ENCODE measurements at places on chromosomes 5 and 9.

DNA sequence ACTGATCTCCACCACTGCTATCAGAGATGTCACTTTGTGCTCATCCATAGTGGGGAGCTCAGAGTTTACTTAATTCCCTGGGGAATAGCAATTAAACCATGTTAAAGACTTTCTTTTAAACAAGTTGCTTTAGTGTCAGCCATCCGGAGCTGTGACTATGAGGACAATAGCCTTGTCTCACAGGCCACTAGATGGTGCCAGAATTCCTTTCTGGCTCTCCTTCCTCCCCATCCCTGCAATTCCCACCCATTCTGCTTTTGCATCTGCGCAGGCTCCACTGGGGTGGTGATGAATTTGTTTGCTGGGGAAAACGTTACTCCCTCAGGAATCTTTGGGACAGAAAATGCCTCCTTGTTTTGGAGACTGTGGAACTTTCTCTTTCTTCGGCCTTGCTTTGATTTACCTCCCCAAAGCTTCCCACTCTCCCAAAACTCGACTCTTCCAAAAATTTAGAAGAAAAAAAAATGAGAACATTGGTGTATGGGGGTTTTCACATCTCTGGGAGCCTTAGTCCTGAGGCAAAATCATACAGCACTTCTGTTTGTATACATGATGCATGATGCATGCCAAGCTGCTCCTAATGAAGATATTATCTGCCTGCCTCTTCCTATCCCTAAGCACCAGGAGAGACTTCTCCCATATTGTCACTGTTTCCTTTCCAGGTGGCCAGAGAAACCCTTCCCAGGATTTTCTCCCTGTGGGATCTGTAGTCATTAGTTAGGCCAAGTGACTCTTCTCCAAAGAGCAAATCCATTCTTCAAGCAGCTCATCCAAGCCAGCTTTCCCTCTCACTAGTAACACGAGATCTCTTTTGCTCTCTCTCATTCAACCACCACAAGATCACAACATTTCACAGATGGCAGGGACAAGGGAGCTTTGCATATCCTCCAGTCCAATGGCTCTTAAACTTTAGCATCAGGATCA lies 466.1 kb downstream of the TLR4 start:
- DNase-seq: peak; percentile 66

DNA sequence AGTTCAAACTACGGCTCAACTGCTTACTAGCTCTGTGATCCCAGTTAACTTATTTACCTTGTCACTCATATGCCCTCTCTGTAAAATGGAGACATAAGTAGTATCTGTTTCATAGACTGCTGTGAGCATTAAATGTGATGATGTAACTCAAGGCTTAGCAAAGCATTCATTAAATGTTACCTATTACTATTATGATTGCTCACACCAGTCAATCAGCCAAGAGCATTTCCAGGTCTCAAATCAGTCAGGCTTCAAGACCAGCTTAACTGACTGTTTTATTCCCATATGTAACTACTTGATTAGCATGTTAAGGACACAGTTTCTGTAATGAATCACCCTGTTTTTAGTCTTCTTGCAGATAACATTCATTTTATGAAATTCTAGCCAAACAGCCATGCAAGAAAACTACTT lies 413.3 kb downstream of the MLLT3 start:
- no peak for DNase-seq

- DNase-seq: no peak
Measured at GRCh38 chr9:752201-752600, 89.3 kb upstream of the DMRT1 start.

DNA sequence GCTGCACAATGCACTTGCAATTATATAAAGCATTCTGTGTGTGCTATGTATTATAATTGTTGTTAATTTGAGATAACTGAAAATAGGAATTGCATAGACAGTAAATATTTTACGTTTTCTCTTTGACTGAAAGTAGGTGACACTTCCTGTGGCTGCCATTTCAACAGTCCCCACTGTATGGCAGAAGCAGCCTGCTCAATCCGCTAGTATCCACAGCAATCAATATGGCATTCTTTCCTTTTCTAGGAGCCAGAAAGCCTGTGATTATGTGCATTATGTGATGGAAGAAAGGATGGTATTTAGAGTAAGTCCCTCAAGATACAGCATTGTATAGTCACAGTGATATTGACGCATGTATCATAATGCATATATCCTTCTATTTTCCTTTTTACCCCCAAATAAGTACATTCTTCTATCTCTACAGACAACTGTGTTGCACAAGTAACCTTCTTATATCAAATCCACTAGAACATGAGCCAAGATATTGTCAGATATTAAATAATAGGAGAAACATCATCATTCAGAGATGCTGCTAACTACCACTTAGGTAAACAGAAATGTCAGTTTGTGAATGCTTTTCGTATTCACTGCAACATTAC lies 59.7 kb downstream of the CARTPT start:
- no peak for DNase-seq

DNA sequence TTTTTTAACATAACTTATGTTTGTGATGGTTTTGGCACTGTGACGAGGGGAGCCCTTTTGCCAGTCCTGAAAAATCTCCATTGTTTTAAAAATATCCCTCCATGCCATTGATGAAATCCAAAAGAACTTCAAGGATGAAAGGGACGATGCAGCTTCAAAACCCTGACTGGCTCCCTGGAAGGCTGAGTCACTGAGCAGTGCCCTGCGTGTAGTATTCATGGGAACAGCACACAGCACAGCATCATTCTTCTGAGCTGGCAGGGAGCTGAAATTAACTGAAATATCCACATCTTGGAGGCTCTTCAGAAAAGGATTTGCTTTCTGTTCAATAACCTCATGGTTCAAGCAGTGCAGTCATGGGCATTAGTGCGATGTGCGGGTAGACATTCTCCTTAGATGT lies 29.7 kb downstream of the PDE4D start:
- DNase-seq: no peak

- DNase-seq: no peak
Measured at GRCh38 chr5:39368116-39368515, 3.8 kb upstream of the C9 start.

DNA sequence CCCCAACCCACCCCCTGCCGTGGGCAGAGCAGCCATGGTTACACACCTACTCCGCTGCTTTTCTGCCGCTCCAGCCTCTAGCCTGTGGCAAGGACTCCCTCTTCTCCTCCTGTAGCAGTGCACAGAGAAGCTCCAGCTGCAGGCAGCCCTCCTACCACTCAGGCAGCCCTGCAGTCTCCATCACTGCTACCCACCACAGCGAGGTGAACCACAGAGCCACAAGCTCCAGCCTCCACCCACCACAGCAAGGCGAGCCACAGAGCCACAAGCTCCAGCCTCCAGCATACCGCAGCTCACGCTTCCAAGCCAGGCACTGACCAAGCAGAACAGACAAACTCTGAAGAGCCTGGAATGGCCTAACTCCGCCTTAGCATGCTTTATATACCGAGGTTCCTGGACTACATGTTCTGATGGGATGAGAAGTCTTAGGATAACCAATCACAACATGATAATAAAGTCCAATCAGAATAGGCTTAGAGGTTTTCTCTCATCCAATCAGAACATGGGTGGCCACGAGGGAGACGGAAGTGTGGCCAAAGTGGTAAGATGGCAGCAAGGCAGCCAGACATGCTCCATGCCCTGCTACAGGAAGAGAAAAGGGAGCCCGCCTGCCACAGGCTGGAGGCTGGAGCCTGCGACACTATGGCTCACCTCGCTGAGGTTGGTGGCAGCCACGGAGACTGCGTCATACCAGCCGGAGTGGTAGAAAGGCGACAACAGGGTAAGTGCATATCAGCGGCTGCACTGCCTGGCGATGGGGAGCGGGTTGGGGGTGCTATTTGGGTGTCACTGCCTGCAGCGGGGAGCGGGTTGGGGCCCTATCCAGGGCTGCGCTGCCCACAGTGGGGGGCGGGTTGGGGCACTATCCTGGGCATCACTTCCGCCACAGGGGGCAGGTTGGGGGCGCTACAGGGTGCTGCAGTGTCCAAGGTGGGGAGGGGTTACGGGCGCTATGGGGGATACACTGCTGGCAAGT lies 75.8 kb upstream of the PCAT7 start:
- DNase-seq: no peak

DNA sequence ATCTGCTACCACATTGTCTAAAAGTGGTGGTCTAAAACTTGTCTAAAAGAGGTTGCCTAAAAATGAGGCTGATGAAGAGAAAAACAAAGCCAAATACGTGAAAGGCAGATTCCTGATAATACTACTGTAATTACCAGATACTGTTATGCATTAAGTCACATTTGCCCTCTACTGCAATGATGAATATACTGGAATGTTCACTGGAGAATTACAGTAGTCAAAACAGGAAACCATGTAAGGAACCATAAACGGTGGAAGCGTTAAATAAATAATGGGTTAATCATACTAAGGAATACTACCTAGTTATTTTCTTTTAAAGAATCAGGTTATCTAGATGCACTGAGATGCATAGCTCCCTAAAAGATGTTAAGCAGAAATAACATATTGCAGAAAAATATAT lies 201.3 kb downstream of the MCTP1 start:
- DNase-seq: no peak

DNA sequence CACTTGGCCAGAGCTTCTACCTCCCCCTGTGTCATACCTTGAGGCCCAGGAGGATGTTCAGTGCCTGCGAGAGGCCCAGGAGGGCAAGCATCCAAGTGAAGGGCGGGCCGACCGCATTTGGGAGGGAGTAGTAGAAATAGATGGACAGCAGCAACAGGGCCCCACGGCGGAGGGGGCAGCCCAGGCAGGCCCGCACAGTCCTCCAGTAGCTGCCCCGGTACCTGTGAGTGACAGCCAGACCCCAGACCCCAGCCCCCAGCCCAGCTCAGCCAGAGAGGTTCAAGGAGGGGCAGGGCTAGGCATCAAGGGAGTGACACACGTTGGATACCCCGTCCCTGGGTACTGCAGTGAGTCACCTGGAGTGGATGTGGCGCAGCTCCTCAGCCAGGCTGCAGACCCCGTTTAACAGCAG lies 1.4 kb downstream of the STING1 start:
- peak; percentile 83 for DNase-seq

- no peak for DNase-seq
Measured at GRCh38 chr9:19405771-19406170, 3.0 kb upstream of the ACER2 start.

DNA sequence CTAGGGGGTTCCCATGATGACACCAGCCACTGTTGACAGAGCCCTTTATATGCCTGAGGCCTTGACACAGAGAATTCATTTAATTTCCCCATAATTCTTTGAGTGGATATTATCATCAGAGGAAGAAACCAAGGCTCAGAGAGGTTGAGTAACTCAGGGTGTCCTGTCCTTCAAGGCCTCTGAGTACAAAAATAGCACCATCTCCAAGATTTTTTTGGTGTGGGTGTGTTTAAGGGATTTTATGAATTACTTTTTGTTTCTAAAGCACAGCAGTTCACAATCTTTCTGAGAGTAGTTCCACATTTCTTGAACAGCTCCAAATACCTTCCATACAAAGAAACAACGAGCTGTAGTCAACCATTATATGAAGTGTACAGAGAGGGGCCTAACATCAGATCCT lies 6.2 kb upstream of the GSN start:
- DNase-seq: no peak

DNA sequence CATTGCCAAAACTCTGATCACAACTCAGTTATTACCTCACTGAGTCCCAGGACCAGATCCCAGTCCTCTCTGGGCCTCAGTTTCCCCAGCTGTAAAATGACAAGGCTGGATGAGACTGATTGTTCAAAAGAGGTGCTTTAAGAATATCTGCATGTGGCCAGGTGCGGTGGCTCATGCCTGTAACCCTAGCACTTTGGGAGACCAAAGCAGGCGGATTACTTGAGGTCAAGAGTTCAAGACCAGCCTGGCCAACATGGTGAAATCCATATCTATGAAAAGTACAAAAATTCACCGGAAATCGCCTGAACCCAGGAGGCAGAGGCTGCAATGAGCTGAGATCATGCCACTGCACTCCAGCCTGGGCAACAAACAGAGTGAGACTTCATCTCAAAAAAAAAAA lies 8.3 kb downstream of the ATOX1 start:
- no peak for DNase-seq

GRCh38 chr9:3858961-3859360 lies 333.2 kb upstream of the RFX3 start:
- DNase-seq: no peak

GRCh38 chr9:75067894-75068293 lies 20.1 kb downstream of the NMRK1 start:
- no peak for DNase-seq

DNA sequence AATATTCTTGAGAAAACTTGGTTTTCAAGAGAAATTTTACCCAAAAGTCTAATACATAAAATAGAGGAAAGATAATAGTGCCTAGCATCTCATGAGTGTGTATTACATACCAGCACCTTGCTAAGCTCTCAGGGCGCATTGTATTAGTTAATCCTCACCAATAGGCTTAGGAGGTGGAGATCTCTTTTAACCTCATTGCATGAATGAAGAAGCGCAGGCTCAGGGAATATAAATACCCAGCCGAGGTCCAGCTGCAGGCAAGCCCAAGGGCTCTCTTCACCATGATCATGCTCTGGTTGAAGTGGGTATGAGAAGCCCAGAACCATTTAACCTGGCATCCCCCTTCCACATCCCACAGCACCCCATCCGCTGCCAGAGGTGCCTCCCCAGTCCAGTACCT lies 46.0 kb downstream of the CAMK2A start:
- no peak for DNase-seq

GRCh38 chr5:170405817-170406216 lies 16.6 kb upstream of the KCNMB1 start:
- no peak for DNase-seq

- no peak for DNase-seq
Measured at GRCh38 chr5:160348080-160348479, 22.3 kb downstream of the C1QTNF2 start.

GRCh38 chr5:156182174-156182967 lies 144.6 kb upstream of the SGCD start:
- DNase-seq: no peak

DNA sequence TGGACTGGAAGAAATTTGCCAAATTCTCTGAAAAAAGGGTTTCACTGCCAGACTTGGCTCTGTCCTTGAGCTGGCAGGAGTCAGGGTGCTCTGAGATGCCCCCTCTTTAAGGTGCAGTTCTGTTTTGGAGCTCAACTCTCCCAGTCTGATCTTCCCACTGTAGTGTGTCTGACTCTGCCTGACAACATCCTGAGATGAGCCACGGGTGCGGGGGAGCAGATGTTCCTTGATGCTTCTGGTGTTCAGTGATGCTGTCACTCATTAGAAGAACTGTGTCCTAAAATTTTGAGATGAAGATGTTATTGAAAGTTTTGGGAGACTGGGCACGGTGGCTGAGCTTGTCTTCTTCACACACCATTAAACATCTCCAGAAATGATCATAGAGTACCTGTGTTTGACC lies 78.2 kb downstream of the BASP1 start:
- DNase-seq: no peak
